ENCODE measurements at places on chromosomes 4 and X. TPM values are rescaled to one million over a fixed set of nuclear protein-coding genes. Genes with fewer than 3 reads are reported as not detected.

UGT2B17 gene
- total RNA-seq, result not detected

XAGE1A gene
- total RNA-seq, result not detected

DNA sequence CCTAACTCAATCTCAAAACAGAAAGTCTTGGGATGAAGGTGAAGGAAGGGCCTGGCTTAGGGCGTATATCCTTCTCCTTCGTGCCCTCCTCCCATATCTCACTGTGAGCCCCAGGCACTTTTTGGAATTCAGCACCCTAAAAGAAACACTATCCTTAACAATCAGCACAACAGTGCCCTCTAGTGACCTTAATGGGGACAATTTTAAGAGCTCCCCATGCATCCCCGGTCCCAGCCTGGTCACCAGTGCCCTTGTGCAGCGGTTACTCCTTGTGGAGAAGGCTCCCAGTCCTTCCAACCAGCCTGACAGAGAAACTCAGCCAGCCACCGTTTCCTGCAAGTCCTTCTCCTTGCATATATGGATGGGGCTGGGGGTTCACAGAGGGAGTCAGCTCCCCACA, 4.2 kb downstream of the PAK3 start:
- DNase-seq, result no peak

DNA sequence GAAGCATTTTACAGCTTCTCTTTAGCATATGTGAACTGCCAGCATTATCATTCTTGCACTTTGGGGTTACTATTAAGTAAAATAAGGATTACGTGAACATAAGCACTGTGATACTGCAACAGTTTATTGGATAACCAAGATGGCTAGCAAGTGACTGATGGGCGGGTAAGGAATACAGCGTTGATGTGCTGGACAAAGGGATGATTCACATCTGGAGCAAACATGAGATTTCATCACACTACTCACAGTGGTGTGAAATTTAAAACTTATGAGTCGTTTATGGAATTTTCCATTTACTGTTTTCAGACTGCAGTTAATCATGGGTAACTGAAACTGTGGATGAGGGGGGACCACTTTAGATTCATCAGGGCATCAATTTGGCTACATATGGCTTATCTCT, 16.0 kb downstream of the NBDY start:
- no peak for DNase-seq

DNA sequence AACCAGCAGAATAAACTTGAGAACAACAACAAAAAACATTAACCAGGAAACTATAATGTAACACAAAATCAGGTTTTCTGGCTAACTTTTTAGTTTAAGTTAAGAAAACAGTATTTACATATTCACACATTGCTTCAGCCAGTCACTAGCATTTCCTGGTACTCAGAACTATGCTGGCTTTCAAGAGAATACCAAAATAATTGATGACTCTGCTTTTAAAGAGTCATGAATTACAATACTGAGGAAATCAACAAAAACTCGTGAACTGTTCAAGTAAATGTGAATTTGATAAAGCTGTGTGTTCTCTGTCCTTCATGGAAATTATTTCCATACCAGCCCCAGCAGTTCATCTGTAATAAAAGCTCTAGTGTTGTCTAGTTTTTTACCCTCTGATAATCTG, 27.4 kb downstream of the PRSS12 start:
- DNase-seq, result no peak

PPID gene
- total RNA-seq, result 34.5 TPM

- DNase-seq, result no peak
Measured at GRCh38 chrX:39196192-39197102, 395.2 kb downstream of the MID1IP1 start.

LANCL3 gene
- total RNA-seq, result 0.39 TPM

DNA sequence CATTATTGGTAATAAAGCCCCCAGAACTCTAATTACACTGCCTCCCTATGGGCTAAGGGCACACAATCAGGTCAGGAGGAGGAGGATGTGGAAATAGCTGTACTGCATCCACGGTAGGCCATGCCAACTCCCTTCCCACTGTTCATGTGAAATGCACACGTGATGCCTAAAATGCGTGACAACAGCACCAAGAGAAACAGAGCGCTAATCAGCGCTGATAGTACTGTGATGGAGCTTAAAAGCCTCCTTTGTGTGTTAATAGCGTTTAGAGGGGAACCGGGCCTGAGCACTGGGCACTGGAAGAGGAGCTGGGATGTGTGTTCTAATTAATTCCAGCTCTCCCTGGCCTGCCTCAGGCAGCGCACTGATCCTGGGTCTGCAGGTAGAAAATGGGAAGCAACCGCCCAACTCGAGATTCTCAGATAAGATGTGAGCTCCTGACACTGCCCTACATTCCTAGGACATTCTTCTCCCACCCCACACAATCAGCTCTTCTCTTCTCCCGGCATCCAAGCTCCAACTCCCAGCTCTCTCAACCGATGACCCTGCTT, 12.9 kb downstream of the DCTD start:
- no peak for DNase-seq

GRCh38 chr4:48225368-48226141, 44.1 kb downstream of the TEC start:
- no peak for DNase-seq

SHROOM2 gene
- not detected for total RNA-seq

DNA sequence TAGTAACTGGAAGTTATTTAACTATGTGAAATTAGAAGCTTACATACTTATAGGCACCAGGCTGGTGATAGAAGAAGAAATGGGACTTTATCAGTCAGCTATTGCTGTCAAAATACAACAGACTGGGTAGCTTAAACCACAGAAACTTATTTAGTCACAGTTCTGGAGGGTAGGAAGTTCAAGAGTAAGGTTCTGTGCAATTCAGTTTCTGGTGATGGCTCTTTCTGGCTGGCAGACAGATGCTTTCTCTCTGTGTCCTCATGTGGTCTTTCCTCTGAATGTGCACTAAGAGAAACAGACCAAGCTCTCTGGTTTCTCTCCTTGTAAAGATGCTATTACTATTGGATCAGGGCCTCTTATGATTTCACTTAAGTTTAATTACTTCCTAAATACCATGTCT, 92.1 kb upstream of the ANKRD50 start:
- DNase-seq, result no peak

ETDA gene
- total RNA-seq, result not detected

BBS7 gene
- total RNA-seq, result 16.6 TPM

IL15 gene
- 3.3 TPM for total RNA-seq

DNA sequence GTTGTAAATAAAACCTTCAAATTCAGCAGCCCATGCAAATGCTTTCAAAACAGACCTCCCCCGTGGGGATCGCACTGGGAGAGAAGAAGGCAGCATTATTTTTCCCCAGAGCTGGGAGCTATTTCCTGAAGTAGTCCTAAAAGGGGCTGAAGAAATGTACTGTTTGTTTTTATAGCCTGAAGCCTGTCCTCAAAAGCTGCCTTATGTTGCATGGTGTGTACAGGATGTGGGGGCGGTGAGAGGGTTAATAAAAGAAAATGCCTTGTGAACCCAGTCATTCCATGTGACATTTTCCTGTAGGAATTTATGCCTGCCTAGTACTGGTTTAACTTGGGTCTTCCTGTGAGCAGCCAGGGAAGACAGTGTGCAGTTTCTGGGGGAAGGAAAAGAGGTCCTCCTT, 144.1 kb downstream of the SOWAHB start:
- DNase-seq, result no peak

OTC gene
- not detected for total RNA-seq

ZFP42 gene
- total RNA-seq, result not detected

DCAF8L1 gene
- total RNA-seq, result not detected

DNA sequence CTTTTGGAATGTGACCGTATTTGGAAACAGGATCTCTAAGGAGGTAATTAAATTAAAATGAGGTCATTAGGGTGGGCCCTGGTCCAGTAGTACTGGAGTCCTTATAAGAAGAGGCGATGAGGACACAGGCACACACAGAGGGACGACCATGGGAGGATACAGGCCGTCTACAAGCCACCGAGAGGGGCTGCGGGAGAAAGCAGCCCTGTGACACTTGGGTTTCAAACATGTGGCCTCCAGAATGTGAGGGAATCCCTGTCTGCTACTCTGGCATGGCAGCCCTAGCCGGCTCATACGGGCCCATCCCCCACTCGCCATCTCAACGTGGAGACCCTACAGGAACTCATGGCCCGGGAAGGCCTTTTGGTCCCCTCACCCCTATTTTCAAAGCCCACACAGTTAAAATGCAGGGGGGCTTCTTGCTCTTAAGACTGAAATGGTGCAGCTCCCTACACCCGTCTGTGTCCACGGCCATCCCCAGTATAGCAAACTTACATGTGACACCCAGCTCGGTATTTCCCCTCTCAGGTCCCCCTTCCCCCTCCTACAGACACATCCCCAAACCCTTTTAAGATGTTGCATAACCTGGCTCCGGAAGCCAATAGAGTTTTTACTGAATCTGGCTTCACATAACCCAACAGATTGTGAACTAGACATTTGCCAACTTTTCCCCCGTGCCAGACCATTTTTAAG, 124.1 kb upstream of the TBL1X start:
- DNase-seq, result peak; percentile 31
